ENCODE measurements at places on chromosomes 1 and 21.
A peak's percentile ranks its signal among the peaks of the same experiment; 100 is the strongest.

- no peak for DNase-seq
These were observed 73.9 kb downstream of the CACHD1 start for GRCh38 chr1:64543831-64544230.

GRCh38 chr1:181174861-181175260 is 86.4 kb downstream of the IER5 start:
- no peak for DNase-seq

DNA sequence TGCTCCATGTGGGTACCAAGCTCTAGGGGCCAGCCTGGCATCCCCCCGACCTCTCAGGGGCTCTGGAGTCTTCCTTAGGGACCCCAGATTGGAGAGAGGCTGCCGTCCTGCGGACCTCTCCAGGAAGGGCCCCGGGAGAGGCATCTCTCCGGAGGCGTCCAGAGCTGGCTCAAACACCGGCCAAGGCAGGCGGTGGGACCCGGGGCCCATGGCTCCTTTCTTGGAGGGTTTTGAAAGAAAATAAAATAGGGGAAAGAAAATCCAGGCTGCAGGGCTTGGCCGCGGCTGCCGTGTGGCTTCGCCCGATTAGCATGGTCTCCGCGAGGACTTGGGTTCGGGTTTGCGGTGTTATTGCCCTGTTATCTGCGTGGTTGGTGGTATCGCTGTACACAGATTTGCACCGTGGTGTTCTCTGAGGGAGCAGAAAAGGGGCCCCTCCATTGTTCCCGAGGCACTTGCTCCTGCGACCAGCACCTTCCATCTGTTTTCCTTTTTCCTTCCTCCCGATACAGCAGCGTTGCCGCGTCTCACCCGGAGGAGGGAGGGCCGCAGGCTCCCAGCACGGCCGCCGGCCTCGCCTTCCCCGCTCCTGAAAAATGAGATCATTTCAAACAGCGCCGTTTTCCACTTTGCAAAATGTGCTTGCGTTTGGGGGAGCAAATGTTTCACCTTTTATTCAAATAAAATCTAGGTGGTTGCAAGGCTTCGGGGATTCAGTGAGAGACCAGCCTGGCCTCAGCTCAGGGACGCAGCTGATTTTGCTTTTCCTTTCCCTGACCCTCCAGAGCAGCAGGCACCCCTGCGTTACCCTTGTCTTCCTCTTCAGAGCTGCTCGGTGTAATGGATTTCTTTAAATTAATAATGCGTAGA is 86.3 kb downstream of the PRDM16 start:
- DNase-seq: no peak

GRCh38 chr1:214076708-214077065 is 88.9 kb downstream of the PROX1 start:
- DNase-seq: no peak

DNA sequence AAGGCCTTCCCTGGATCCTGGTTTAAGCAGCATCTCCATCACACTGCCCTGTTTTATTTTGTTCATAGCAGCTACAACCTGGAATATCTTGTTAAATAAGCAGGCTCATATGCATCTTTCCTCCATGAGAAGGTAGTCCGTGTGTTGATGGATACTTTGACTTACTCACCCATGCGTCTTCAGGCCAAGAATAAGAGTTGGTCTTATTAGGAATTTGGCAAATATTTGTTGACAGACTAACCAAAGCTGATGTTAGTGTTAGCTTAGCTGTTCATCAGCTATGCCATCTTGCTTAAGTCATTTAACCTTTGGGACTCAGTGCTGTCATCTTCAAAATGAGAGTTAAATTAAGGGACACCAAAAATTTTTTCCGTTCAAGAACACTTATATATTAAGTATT is 59.2 kb downstream of the SASS6 start:
- no peak for DNase-seq

DNA sequence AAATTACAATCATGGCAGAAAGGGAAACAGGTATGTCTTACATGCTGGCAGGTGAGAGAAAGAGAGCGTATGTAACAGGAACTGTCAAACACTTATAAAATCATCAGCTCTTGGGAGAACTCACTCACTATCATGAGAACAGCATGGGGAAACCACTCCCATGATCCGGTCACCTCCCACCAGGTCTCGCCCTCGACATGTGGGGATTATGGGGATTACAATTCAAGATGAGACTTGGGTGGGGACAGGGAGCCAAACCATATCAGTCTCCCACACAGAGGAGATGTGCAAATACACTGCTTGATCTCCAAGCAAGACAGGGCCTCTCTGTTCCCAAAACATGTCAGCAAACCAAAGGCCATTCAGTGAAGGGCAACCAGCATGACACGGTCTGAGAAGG is 27.4 kb downstream of the LMX1A start:
- DNase-seq: no peak

GRCh38 chr1:47190857-47191256 is 1.0 kb upstream of the PDZK1IP1 start:
- DNase-seq: no peak

DNA sequence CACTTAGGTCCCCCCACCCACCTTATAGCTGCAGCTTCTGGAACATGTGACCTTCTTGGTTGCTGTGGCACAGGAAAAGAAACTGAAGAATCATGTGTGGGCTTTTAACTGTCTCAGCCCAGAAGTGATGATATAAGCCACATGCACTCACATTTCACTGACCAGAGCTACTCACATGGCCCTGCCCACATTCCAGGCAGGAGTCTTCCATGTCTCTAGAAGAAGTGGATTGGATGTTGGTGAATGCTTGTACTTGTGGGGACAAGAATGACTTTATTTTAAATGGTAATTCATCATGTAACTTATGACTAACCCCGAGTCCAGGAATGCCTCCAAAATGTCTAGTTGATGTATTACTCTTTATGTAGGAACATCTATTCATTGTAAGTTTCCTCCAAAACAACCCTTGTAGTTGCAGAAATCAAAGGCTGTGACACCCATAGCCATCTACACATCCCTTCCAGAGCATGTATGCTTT is 15.8 kb upstream of the CAMK1G start:
- no peak for DNase-seq

DNA sequence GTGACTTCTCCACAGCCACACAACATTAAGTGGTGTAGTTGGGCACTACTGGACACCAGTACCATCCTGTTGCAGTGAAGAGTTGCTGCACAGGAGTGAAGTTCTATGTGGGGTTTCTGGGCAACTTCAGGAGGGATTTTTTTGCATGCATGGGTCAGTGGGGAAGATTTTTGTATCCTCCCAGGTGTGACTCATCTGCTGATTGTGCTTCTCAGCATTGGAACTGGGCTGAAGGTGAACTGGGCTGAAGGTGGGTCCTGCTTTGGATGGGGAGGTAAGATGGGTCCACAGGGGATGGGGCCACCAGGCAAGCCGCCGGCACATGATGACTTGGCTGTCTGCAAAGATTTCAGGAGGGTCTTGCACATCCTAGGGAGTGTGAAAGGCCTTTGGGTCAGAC is 2.6 kb downstream of the SERINC2 start:
- DNase-seq: no peak

DNA sequence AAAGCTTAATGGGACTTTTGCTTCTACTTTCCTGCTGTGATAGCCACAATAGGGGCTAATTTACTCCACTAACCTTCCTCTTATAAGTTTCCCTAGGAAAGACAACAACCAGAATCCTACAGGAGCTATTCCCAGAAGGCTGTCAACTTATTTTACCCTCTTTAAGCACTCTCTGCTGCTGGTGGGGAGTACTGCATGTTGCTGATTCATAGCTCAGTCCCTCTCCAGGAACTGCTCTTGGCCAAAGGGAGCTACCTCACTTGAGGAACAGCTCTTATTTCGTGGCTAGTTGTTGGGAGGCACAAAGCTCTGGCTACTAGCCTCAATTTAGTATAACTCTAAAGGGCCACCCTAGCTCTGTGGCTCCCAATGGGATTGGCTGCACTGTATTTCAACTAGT is 37.2 kb downstream of the ADSS2 start:
- DNase-seq: no peak

- peak; percentile 37 for DNase-seq
These were observed 7.3 kb downstream of the F11R start for GRCh38 chr1:161013488-161014230.

GRCh38 chr1:190159146-190159545 is 318.5 kb downstream of the BRINP3 start:
- no peak for DNase-seq

- DNase-seq: no peak
These were observed 2.9 kb downstream of the BTBD19 start for GRCh38 chr1:44811234-44811633.
